IMR-90 (cell line): ENCODE measurements at places on chromosomes 5 and 9.
A peak's percentile ranks its signal among the peaks of the same experiment; 100 is the strongest.

GRCh38 chr9:109409773-109410397 is 88.2 kb downstream of the PTPN3 start:
- no peak for DNase-seq

- peak; percentile 92 for DNase-seq
Measured at GRCh38 chr9:88749420-88749819, 214.4 kb downstream of the NXNL2 start.

- DNase-seq, result no peak
Measured at GRCh38 chr9:70475211-70475610, 60.8 kb upstream of the KLF9 start.

DNA sequence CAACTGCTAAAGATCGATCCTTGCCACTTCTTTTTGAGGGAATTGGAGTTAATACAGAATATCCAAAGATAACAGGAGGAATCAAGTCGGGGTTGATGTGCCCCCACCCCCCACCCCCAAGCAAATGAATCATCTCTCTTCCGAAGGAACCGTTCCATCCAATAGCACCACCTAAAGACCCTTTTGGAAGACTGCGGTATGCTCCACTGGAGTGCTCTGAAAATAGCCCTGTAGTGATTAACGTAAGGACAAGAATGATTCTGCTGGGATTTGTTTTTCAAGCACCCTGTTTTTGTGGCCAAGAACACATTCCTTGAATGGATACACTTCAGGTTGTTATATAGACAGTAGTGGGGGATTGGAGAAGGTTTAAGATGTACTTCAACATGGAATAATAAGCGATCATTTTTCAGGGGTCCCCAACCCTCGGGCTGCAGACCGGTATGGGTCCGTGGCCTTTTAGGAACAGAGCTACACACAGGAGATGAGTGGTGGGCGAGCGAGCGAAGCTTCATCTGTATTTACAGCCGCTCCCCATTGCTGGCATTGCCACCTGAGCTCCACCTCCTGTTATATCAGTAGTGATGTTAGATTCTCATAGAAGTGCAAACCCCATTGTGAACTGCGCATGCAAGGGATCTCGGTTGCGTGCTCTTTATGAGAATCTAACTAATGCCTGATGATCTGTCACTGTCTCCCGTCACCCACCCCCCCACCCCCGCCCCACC is 44.5 kb upstream of the TMEM252 start:
- DNase-seq, result no peak

DNA sequence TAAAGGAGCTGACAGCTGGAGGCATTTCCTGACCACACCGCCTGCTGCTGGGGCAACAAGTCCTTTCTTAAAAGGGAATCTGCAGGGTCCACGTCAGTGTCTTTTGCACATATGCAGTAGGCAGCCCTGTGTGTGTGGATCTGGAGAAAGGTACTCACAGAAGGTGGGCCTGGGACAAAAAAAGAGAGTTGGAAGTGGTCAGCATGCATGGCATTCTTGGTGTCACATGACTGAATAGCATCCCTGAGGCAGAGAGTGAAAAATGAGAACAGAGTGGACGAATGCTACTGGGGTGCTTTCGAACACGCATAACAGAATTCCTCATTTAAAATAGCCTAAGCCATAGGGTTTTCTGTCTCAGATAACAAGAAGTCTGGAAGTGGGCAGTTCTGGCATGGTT is 47.0 kb downstream of the DNAJC21 start:
- DNase-seq, result no peak

- DNase-seq, result no peak
Measured at GRCh38 chr9:947985-948384, 28.5 kb upstream of the DMRT3 start.

- DNase-seq, result no peak
Measured at GRCh38 chr9:89352874-89353649, 34.8 kb downstream of the SECISBP2 start.

DNA sequence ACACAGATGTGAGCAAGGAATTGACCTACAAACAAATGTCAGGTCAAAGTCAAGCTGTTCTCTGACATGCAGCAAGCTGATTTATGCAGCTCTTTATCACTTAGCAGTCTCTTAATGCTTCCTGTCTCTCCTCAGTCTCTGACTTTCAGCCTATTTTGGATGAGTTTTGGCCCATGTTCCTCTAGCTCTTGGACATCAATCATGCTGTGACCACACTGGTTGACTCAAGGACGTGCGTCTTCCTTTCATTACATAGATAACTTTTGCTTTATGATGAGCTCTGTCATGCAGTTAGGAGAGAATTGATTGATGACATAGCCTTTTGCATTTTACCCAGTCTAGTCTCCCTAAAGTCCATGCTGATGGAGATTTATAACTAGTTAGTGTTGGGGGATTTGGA is 9.4 kb upstream of the REEP5 start:
- no peak for DNase-seq

DNA sequence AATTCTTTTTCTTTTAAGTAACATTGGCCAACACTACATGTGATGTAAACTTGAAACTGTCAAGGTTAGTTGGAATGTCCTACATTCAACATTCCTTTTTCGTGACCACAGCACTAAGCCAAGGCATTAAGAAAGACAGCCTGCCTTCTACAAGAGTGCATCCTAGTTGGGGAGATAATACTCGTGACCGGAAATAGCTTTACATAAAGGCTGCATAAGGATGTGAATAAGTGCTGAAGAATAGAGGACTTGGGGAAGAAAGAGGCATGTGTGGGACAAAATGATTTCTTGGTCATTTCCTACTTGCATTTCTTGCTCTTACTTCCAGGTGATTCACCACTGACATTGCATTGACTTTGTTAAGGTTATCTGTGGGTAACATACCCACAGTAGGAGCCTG is 282.0 kb downstream of the DMRT2 start:
- no peak for DNase-seq
